Activated CD4-positive, alpha-beta T cell treated with anti-CD3 and anti-CD28 coated beads, Interleukin-2, Interleukin-6, amounts not matched to agents 100 ng/mL and 50 ng/mL, durations not matched to agents 16 hours and 8 hours (primary cell): ENCODE measurements at places on chromosomes 4 and X.

DNA sequence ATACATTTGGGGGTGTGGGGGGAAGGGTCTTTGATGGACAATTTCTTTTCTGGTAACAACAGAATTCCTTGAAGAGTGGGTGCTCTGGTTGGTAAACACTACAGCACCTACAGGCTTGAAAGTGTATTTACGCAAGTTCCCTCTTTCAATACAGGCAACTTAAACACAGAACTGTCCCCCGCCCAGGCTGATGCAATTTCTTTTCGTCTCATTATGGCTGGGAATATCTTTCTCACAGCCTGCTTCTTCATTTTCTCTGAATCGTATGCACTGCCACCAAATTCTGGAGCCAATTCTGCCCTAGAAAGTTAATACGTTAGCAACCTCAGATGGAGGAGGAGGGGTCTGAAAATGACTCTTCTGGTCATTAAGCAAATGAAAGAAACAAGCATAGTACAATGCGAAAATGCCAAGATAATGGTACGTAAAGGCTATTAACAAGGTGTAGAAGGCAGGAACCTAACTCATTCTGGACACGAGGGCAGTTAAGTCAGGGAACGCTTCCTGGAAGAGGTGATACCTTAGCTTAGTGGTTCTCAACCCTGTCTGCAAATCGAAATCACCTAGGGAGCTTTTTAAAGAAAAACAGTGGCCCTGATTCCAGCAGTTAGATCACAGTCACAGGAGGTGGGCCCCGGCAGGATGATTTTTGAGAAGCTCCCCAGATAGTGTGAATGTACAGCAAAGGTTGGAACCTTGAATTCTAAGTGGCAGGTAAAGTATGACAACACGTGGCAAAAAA is 1.0 kb downstream of the AGA start:
- peak; percentile 42 for DNase-seq

DNA sequence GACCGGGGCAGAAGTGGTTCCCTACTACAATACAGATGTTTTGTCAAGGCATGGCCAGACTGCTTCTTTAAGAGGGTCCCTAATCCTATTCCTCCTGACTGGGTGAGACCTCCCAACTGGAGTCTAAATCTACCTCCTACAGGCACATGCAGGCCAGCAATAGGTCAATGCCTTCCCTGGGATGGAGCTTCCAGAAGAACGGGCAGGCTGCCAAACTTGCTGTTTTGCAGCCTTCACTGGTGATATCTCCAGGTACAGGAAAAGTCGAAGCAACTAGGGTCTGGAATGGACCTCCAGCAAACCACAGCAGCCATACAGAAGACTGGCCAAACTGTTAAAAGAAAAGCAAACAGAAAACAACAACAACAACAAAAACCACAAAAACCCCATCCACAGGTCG is 678.4 kb upstream of the DIAPH2 start:
- DNase-seq: no peak

GRCh38 chr4:153222707-153223426 is 18.6 kb downstream of the TRIM2 start:
- peak; percentile 41 for DNase-seq

DNA sequence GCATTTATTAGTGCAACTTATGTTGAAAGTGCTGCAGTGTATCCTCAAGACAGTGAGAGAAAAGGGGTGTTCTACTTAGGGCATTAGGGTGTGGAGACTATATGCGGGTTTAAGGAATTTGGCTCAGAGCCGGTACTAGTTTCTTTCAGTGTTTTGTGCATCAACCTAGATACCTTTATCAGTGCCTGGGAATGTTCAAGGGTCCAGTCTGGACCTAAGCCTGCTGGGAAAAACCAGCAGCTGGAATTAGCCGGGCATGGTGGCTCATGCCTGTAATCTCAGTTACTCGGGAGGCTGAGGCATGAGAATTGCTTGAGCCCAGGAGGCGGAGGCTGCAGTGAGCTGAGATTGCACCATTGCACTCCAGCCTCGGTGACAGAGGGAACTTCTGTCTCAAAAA is 7.4 kb downstream of the PHEX start:
- no peak for DNase-seq

GRCh38 chr4:182486881-182487280 is 243.7 kb downstream of the TENM3 start:
- DNase-seq: peak; percentile 10

DNA sequence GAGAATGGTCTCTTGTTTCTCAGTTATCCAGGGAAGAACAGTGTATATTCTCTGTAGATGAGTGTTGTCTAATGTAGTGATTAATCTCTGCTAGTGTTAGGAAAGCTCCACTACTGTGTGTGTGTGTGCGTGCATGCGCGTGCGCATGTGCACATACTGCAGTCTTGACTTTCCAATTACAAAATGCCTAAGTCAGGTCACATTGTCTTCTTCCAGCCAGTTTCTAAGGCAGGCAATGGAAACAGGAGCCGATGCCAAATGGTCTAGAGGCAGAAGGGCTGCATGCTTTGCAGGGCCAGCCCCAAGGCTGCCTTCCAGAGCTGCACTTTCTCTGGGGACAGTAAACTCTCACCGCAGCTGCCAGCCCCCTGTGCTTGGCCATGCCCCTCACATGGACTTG is 30.5 kb upstream of the NAP1L5 start:
- DNase-seq: no peak

- DNase-seq: no peak
Measured at GRCh38 chr4:48258845-48259397, 10.7 kb downstream of the TEC start.

DNA sequence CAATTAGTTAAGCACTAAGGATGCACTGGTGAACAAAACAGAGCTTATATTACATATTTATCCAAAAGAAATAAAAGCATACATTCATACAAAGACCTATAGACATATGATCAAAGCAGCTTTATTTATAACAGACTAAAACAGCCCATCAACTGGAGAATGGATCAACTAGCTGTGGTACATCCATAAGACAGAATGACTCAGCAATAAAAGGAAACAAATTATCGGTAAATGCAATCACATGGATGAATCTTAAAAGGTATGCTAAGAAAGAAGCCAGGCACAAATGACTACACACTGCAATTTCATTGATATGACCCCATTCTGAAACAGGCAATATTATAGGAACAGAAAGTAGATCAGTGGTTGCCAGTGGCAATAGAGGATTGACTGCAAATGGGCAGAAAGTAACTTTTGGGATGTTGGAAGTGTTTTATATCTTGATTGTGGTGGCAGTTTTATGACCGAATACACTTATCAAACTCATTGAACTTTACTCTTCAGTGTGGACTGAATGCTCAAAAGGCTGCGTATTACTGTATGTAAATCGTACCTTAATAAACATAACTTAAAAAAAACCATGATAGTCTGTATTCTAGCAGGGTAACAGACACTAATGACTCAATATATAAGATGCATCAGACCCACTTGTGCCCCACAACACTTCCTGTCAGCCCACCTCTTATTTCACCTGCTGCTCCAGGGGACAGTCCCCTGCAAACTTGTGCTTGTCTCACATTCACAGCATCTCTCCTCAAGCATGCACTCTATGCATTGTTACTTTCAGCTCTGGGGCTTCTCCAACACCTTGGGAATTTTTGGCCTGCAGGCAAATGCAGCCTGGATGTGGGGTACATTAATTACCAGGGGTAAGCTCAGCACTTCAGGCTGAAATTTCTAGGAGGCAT is 59.1 kb downstream of the MID1IP1 start:
- no peak for DNase-seq

- peak; percentile 10 for DNase-seq
Measured at GRCh38 chrX:103063918-103064434, at the start of gene BEX1. BEX1 (minus strand) TSS chrX:103064171; CDS start chrX:103063274, 897 bp downstream.

DNA sequence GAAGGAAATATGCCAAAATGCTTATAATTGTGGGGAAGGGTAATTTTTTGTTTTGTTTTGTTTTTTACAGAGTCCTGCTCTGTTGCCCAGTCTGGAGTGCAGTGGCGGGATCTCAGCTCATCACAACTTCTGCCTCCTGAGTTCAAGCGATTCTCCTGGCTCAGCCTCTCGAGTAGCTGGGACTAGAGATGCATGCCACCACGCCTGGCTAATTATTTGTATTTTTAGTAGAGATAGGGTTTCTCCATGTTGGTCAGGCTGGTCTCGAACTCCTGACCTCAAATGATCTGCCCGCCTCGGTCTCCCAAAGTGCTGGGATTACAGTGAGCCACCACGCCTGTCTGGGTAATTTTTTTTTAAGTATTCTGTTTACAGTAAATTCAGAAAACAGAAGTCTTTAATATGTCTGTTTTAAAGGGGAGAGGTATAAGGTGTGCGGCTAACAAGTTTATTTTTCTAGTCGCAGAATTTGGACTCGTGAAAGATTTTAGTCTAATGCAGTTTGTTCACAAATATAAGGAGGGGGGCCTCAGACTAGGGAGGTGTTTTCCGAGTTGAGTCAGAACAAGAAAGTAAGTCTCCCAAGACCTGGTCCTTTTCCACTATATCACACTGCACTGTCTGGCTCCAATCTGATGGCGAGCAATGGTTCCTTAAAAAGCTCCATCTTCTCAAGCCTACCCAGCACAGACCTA is 1.5 kb downstream of the ACSL1 start:
- peak; percentile 58 for DNase-seq

- peak; percentile 0 for DNase-seq
Measured at GRCh38 chr4:128670513-128670912, 139.0 kb upstream of the JADE1 start.

- no peak for DNase-seq
Measured at GRCh38 chr4:89337681-89338080, 30.1 kb upstream of the GPRIN3 start.

DNA sequence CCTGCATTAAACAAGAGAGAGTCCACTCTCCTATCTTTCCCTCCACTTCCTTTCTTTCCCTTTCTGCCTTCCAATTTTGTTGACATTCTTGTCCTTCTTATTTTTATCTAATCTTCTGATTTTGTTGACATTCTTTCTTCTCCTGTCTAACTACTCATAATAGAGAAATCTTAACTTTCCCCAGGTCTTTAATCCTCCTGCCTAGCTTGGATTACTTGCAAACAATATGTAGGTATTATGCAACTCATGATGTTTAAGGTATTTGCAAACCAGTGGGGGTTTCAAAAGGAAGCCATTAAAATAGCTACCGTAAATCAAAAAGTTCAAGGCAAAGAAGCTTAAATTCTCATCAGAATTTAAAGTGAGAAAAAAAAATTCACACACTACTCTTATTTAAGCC is 53.9 kb downstream of the PROM1 start:
- no peak for DNase-seq

DNA sequence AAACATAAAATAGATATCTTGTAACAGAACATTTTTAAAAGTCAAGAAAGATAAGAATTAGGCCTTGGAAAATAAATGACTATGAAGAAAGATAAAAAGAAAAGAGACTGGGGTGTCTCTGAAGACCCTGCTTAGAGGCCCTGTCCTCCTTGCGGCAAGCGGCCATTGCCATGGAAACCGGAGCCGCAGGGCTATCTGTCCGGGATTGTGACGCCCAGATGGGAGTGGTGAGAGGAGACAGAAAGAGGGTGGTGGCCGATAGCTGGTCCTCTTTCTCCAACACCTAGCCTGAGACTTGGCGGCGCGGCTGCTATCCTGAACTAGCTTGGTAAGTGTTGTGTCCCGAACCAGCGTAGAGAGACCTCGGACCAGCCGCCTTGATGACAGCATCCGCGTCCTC is at the start of gene DUSP21:
DUSP21 (plus strand) TSS at position 269 of the 400 bp plus-strand sequence; CDS start at position 381, 112 bp downstream.
- no peak for DNase-seq
